Amygdala (tissue), 56 donors: ENCODE measurements at places on chromosomes 7 and 10.
A peak's percentile ranks its signal among the peaks of the same experiment; 100 is the strongest.

GRCh38 chr10:92995509-92995908 is 65.1 kb upstream of the CYP26C1 start:
- no peak for DNase-seq

DNA sequence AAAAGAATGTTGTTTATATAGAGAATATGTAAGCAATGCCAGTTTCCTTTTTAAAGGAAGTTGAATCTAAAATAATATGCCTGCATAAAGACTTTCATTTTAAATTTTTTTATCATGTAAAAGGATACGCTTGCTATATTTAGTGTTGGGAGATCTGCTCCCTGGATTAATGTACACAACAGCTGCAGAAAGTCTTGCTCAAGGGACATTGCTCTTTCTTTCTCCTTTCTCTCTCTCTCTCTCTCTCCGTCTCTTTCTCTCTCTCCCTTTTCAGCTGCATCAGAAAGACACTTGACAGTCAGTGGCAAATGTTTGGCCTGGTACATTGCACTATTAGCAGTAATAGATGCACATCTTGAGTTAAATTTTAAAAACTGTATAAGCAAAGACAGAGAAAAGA is 739 bp downstream of the MYPN start:
- no peak for DNase-seq

DNA sequence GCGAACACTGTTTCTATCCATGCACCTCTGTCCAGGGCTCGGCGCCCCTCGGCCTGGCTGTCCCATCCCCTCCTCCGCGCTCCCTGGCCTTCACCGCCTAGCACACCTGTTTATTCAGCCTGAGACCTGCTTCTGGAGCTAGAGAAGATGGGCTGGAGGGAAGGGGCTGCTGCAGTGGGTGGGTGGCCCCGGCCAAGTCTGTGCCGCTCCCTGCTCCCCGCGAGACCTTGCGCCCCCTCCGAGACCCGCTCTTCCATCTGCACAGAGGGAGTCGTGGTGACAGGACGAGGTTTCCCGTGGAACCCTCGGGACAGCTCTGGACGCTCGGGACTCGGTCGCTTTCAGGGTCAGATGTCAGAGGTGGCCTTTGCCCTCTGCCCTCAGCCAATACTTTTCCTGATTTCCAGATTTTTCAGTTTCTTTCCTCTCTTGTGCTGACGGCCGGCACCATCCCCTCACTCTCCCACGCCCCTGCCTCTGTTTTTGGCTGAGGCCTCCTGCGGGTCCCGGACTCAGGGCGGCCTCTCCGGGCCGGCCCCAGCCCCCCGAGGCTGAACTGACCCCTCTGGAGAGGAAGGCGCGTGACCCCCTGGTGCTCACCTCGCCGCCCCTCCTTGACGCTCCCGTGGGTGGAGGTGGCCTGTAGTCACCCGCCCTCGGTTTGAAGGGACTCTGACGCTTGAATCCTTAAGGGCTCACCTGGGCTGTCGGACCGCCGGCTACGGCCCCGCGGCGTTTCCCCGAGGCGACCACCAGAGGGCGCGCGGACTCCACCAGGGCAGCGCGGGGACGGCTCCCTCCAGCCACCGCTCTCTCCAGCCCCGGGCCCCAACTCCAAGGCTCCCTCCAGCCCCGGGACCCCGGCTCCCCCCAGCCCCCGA is 15.6 kb downstream of the SHH start:
- DNase-seq = peak; percentile 76

GRCh38 chr7:141291541-141291940 is 217.7 kb downstream of the TMEM178B start:
- DNase-seq = no peak

GRCh38 chr7:38600741-38601140 is 30.4 kb downstream of the AMPH start:
- DNase-seq = no peak

DNA sequence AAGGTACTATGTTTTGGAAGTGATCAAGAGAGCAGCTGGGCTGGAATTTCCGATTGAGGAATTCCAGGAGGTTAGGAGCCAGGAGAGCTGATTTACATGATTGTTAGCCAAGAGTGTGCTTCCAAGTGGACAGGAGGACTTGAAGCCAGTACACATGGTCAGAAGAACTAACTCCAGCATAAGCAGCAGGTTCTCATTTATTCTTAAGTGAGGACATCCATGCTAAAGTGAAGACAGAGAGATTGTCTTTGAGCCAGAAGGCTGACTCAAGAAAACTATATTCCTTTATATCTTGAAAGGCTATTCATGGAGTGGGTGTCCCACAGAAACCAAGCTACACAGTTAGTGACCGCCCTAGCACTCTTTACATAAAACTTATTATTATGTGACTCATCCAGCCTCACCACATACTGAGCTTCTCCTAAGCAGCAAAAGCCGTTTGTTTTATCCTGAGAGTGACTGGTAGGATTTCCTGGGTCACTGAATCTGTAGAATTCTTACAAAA is 56.7 kb upstream of the SEMA3A start:
- no peak for DNase-seq

DNA sequence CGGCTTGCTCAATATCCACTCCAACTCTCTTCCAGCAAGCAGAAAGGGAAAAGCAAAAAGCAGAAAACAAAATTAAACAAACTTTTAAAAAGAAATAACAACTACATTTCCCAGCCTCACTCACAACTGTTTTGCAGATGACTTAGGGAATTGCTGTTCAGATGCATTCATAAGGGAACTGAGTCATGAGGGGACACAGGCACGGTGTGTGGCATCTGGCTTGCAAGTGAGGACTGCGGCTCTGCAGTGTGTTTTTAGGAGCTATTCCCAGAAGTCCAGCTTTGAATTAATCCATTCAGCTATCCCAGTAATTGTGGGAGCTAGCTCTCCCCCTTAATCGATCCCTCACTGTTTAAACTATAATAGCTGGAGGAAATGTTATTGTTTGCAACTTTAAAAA is 30.3 kb downstream of the PTN start:
- DNase-seq = no peak

DNA sequence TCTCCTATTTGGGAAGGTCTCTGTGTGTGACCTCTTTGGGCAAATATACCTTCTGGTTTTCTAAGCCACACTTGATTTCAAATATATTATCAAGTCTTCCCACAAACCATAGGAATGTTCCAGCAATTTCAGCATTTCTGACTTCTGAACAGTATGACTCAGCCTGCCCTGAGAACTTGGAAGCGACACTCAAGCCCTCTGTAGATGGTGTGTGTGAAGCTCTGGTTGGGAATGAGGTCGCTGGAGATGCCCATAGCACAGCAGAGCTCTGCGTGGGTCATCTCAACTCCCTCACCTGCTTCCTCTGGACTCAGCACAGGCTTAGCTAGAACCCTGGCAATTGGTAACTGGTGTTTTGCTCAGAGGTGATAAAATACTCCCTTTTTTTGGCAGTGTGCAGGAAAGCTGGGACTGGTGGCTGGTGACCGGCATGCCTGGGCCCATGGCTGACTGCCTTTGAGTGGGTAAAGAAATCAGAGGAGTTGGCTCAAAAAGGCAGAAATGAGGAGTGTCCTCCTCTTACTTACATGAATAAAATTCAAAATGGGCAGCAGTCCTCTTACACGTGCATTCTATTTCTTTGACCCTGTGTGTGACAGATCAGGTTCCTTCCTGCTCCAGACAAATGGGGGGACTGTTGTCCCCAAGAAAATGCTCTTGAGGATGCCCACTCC is 87.5 kb upstream of the NRP1 start:
- DNase-seq = no peak

- no peak for DNase-seq
These were observed 19.4 kb downstream of the PFKFB3 start for GRCh38 chr10:6221971-6222751.

GRCh38 chr7:1669064-1669951 is 769 bp upstream of the ELFN1 start:
- no peak for DNase-seq

DNA sequence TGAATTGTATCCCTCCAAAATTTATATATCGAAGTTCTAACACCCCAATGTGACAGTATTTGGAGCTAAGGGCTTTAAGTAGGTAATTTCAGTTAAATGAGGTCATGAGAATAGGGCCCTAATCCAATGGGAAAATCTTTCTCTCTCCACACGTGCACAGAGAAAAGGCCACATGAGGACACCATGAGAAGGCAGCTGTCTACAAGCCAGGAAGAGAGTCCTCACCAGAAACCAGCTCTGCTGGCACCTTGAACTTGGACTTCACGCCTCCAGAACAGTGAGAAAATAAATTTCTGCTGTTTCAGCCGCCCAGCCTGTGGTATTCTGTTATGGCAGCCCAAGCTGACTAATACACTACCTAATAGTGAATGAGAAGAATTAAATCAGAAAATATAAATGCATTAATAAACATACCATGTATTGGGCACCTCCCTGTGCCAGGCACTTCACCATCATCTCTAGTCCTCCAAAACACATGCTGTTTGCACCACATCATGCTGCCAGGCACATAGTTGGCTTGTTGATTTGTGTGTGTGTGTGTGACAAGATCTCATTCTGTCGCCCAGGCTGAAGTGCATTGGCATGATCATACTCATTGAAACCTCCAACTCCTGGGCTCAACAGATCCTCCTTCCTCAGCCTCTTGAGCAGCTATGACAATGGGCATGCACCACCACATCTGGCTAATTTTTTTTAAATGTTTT is 9.1 kb upstream of the TOMM7 start:
- no peak for DNase-seq

DNA sequence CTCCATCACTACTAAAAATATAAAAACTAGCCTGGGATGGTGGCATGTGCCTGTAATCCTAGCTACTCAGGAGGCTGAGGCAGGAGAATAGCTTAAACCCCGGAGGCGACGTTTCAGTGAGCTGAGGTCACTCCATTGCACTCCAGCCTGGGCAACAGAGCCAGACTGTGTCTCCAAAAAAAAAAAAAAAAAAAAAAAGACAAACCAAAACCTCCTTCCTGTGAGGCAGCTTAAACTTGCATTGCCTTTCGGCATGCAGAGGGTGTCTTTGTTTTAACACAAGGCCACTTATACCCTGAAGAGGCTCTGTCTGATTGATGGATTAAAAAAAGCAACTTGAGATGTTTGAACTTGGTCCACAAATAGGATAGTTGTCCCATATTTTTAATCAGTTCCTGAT is 128.4 kb upstream of the RSU1 start:
- no peak for DNase-seq

- no peak for DNase-seq
These were observed 181.8 kb downstream of the CDK14 start for GRCh38 chr7:90777886-90778285.

DNA sequence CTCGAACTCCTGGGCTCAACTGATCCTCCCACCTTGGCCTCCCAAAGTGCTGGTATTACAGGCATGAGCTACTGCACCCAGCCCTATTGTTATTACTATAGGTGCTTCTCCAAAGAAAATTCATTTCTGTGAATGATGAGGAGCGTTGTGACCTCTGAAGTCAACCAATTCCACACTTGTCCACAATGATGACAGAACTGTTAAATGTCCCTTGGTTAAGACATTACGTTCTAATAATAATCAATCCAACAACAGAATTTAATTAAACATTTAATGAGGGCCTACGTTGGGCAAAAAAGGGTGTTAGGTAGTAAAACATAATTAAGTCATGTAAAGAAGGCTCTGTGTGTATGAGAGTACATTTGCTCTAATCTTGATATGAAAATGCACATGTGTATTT is 18.2 kb downstream of the POLR3A start:
- no peak for DNase-seq

DNA sequence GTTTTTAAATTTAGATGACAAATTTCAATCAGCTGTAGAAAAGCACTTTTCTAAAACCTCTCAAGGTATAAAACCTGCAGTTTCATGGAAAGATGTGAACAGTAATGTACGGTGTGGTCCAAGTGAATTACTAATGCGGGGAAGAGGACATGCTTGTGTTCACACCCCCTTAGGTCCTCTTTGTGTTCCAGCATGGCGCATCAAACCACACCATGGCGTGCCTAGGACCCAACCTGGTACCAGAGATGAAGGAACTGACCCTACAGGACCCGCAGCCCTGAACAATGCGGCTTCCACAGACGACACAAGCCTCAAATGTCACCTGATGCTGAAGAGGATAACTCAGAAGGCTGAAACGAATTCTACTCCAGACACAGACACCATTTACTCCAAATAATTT is 81.3 kb upstream of the GPR22 start:
- no peak for DNase-seq

DNA sequence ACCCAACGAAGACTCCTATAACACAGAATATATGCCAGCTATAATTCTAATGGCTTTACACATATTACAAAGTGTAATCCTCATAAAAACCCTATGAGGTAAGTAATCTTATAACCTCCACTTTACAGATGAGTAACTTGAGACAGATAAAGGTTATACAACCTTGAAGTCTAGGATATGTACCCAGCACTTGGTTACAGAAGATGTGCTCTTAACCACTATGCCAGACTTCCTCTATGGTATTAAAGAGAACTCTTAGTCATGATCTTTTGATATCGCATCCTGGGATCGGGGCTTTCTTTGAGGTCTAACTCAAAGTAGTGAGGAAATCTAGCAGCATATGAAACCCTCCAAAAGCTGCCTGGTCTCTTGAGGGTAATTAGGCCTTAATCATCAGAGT is 319.2 kb upstream of the LRRN3 start:
- DNase-seq = no peak

DNA sequence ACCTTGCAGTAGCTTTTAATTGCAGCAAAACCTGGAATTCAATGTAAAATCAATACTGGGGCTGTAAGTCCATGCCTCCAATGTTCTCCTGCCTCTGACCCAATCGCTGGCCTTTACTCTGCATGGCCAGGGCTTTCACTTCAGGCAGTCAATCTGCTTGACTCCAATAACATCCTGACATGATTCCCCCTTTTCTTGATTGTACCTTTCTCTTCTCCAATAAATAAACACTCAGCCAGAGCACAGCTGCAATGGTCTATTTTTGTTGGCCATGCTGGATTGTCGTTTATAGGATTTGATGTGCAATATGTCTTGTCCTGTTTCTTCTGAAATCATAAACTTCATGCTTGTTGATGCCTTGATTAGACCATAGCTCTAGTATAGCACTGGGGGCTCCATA is 97.8 kb upstream of the COL1A2 start:
- DNase-seq = no peak

GRCh38 chr10:107728807-107729206 is 564.3 kb upstream of the SORCS1 start:
- DNase-seq = no peak

- no peak for DNase-seq
These were observed 6.6 kb downstream of the SFRP5 start for GRCh38 chr10:97765201-97765600.

GRCh38 chr10:87659571-87660483 is at the start of gene PAPSS2:
Gene PAPSS2, plus strand, starts transcription at chr10:87659878. Its CDS starts 104 bp downstream, at chr10:87659982.
- no peak for DNase-seq

GRCh38 chr10:35872671-35873070 is 230.6 kb upstream of the FZD8 start:
- no peak for DNase-seq

DNA sequence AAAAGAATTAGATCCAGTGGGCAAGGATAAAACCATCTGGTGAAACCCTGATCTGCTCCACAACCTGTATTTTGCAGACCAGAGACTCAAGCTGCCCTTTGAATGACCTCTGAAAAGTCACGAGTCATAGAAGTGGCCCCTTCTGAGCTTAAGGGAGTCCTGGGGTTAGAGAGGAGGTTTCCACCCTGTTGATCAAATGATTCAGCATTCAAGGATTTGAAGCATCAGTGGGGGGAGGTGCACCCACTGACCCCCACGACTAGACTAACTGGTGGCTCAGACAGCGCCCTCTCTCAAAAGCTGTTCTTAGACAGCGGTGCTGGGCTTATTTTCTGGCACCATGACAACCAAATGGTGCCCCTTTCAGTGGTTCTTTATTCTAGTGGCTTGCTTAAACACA is 44.3 kb downstream of the PLCE1 start:
- DNase-seq = no peak

- no peak for DNase-seq
These were observed 22.6 kb downstream of the SGPL1 start for GRCh38 chr10:70838270-70838805.
